Tibial nerve (tissue), 4 donors: ENCODE measurements at places on chromosomes 5 and 9. TPM values are rescaled to one million over a fixed set of nuclear protein-coding genes. Genes with fewer than 3 reads are reported as not detected.

DNA sequence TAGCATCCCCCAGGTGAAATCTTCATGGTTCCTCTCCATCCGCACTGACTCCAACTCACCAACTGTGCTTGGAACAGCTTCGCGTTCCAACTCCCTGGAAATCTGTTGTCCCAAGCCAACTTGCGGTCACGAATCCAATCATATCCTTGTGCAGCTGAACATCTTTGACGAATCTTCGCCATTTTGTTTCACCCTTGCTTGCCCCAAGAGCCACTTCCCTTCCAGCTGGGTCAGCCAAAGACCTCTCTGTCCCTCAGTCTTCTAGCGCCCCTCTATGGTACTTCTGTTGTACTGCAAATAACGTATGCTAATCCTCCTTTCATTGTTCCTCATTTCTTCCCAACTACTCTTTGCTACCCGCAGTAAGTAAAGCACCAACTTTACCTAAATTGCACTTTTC, 61.0 kb upstream of the TARS1 start:
- no peaks in the 10 kb centered on the region for H3K36me3 ChIP-seq
- H3K27me3 ChIP-seq: no peaks in the 10 kb centered on the region
- DNase-seq: no peak

The CDH9 gene
- total RNA-seq: not detected

DNA sequence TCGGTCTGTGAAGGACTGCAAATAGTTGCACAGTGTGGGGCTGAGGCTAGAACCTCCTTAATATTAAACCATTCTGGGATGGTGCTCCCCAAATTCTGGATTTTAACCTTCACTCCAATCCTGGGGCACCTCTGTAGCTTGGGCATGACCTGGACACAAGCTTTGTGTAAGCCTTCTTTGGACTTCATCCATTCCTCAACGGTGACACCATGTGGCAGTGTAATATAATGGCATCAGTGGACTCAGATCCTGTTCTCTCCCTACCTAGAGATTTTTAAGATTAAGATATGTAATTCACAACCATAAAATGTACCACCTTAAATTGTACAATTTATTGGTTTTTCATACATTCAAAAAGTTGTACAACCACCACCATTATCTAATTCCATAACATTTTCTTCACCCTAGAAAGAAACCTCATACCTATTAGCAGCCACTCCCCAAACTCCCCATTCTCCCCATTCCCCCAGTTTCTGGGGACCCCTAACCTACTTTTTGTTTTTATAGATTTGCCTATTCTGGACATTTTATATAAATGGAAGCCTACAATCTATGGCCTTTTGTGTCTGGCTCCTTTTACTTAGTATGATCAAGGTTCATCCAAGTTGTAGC, 4.8 kb upstream of the PLGRKT start:
- H3K27me3 ChIP-seq: no peaks in the 10 kb centered on the region
- DNase-seq: no peak
- no peak overlapping the region for H3K4me3 ChIP-seq
- no peak overlapping the region for H3K27ac ChIP-seq

- no peaks in the 10 kb centered on the region for H3K27me3 ChIP-seq
- H3K36me3 ChIP-seq: no peaks in the 10 kb centered on the region
- H3K4me1 ChIP-seq: no peaks in the 10 kb centered on the region
- peak overlapping the region; percentile 60 for H3K27ac ChIP-seq
Measured at GRCh38 chr9:88936132-88936531, 55.1 kb upstream of the S1PR3 start.

GRCh38 chr5:141747152-141748141, 65.4 kb upstream of the ARAP3 start:
- no peak overlapping the region for H3K27ac ChIP-seq
- peaks cover 4% of the 10 kb centered on the region for H3K4me1 ChIP-seq
- peak; percentile 22 for DNase-seq
- H3K27me3 ChIP-seq: peaks cover 11% of the 10 kb centered on the region

- no peak overlapping the region for H3K4me3 ChIP-seq
- no peaks in the 10 kb centered on the region for H3K36me3 ChIP-seq
- no peak overlapping the region for H3K27ac ChIP-seq
- H3K4me1 ChIP-seq: no peaks in the 10 kb centered on the region
Measured at GRCh38 chr5:131193106-131193505, 22.4 kb downstream of the LYRM7 start.

- peak overlapping the region; percentile 75 for H3K27ac ChIP-seq
- no peaks in the 10 kb centered on the region for H3K27me3 ChIP-seq
- DNase-seq: no peak
- H3K4me3 ChIP-seq: no peak overlapping the region
- H3K4me1 ChIP-seq: peaks cover 35% of the 10 kb centered on the region
Measured at GRCh38 chr5:80141681-80142080, 106.5 kb downstream of the THBS4 start.

- no peak for DNase-seq
- H3K27ac ChIP-seq: no peak overlapping the region
- no peaks in the 10 kb centered on the region for H3K36me3 ChIP-seq
- no peaks in the 10 kb centered on the region for H3K4me1 ChIP-seq
- no peaks in the 10 kb centered on the region for H3K27me3 ChIP-seq
- H3K4me3 ChIP-seq: no peak overlapping the region
Measured at GRCh38 chr9:109355564-109356297, 34.9 kb upstream of the EPB41L4B start.

DNA sequence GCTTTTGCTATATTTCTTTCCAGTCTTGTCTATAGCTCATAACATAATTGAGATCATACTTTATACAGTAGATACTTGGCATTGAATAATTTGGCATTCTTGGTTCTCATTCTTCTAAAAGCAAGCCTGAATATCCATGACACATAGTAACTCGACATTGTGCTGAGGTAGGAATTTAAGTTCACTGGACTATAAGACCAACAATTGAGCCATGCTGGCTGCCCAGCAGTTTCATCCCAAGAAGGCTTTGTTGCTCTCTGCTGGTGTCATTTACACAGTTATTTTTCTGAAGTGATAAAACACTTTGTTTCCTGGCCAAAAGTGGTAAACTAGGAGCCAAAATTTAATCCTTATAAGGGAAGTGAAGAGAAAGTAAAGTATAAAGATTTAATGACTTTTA, 192.0 kb downstream of the ADAMTSL1 start:
- no peak overlapping the region for H3K4me3 ChIP-seq
- H3K36me3 ChIP-seq: no peaks in the 10 kb centered on the region
- DNase-seq: no peak
- H3K27ac ChIP-seq: no peak overlapping the region
- no peaks in the 10 kb centered on the region for H3K4me1 ChIP-seq

The SLC34A1 gene
- total RNA-seq: not detected

GRCh38 chr5:174793684-174794328, 69.4 kb downstream of the MSX2 start:
- no peaks in the 10 kb centered on the region for H3K36me3 ChIP-seq
- no peak overlapping the region for H3K27ac ChIP-seq
- peaks cover 9% of the 10 kb centered on the region for H3K4me1 ChIP-seq
- H3K27me3 ChIP-seq: peaks cover 45% of the 10 kb centered on the region

DNA sequence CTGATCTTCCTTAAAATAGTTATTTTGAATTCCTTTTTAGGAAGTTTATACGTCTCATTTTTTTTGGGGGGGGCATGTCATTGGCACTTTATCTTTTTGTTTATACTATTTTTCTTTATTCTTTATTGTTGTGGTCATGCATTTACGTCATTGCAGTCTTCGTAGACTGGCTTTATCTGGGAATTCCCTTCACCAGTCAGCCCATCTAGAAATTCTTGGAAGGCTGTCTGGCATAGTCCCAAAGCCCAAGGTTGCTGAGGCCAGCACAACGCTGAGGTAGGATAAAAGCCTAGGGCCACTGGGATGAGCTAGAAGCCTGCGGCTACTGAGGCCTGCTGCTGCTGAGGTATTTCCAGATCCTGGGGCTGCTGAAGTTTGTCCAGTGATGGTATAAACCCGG, 121.5 kb downstream of the ISOC1 start:
- no peaks in the 10 kb centered on the region for H3K4me1 ChIP-seq
- H3K27ac ChIP-seq: no peak overlapping the region
- DNase-seq: no peak
- H3K4me3 ChIP-seq: no peak overlapping the region

The CDH6 gene
- 21.0 TPM for total RNA-seq

GRCh38 chr9:6723881-6724420, 33.8 kb upstream of the KDM4C start:
- H3K4me1 ChIP-seq: no peaks in the 10 kb centered on the region
- no peaks in the 10 kb centered on the region for H3K36me3 ChIP-seq
- no peaks in the 10 kb centered on the region for H3K27me3 ChIP-seq
- no peak overlapping the region for H3K4me3 ChIP-seq
- no peak overlapping the region for H3K27ac ChIP-seq
- DNase-seq: no peak

The DDX4 gene
- total RNA-seq: not detected

DNA sequence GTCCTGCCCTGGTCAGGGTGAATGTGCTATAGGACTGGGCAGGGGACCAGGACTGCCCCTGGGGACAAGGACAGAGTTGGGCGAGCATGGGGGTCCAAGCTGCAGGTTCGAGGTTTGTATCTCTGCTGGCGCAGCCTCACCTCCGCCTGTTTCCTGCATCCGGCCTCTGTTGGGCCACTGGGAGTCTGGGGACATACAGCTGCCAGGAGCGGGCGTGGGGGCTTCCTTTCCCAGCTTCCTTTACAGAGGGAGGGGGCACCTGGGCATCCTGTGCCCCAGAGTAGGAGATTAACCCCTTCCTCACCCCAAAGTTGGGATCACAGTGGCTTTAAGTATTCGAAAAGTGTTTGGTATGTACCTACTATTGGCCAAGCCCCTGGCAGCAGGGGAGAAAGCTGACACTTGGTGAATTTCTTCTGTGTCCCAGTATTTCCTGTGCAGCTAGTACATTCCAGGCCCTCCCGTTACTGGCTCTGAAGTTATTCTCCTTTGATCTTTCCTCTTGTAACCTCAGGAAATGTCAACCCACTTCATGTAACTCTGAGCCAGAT, 19.0 kb downstream of the OLFML2A start:
- peak overlapping the region; percentile 70 for H3K27ac ChIP-seq
- H3K36me3 ChIP-seq: no peaks in the 10 kb centered on the region
- H3K27me3 ChIP-seq: no peaks in the 10 kb centered on the region
- no peak for DNase-seq

- H3K36me3 ChIP-seq: no peaks in the 10 kb centered on the region
- H3K27me3 ChIP-seq: no peaks in the 10 kb centered on the region
- no peak for DNase-seq
- H3K4me1 ChIP-seq: no peaks in the 10 kb centered on the region
Measured at GRCh38 chr9:116300360-116300870, 146.8 kb downstream of the PAPPA start.

GRCh38 chr9:70130266-70130665, 86.6 kb downstream of the MAMDC2 start:
- H3K36me3 ChIP-seq: no peaks in the 10 kb centered on the region
- no peak overlapping the region for H3K27ac ChIP-seq
- no peak for DNase-seq
- H3K4me3 ChIP-seq: no peak overlapping the region
- H3K4me1 ChIP-seq: peaks cover 4% of the 10 kb centered on the region
